CD4-positive, alpha-beta T cell treated with Interleukin-2 at 100 ng/mL for 4 hours (primary cell): ENCODE measurements at places on chromosomes 1 and 21.

DNA sequence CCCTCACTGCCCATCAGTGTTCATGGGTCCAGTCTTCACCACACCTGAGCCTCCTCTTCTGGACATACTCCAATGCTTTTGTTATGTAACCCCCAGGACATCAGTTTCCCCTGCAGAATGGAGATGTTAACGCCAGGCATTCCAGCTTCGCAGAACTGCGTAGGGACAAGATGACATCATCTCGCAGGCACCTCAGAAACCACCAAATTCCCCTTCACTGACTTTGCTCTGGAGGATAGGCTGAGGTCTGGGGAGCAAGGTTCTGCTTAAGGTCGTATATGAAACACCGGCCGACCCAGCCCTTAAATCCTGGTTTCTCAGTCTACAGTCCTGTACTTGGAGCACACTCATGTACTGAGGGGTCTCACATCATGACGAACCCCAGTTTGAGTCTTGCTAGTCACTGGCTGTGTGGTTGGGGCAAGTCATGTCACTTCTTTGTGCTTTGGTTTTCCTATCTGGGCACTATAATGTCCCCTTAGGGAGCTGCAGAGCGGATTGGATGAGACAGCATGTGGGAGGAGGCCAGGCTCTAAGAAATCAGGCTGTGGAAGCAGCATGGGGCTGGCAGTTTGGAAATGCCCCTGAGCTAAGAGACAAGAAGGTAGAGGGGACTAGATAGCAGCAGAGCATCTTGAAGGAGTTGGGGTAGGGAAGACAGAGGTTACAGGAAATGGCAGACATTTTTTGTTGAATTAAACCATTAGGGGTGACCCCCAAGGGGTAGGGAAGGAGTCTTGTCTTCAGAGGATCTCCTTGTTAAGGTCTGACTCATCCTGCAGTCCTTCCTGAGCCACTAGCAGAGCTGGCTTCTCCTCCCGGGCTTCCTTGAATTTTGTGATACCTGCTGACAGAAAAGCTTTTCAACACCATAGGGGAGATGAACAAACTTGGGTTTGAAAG lies 138.3 kb downstream of the FOXD2 start:
- DNase-seq = no peak

DNA sequence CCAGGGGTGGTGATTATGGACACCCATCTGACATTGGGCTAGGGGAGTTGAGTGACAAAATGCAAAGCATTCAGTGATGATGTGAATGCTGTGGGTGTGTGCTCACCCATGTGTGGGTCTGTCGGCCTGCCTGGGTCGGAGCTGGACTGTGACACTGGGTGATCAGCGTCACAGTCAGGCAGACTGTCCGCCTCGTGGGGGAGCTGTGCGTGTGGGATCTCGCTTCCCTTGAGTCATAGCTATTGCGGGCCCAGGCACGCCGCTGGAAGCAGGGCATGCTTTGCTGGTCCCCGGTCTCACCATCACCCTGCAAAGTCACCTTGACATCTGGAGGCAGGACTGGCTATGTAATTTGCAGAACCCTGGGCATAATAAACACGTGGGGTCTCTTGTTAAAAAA lies 156.9 kb upstream of the IGSF21 start:
- DNase-seq = no peak

GRCh38 chr1:203120325-203121153 lies 7.0 kb upstream of the ADORA1 start:
- DNase-seq = no peak

DNA sequence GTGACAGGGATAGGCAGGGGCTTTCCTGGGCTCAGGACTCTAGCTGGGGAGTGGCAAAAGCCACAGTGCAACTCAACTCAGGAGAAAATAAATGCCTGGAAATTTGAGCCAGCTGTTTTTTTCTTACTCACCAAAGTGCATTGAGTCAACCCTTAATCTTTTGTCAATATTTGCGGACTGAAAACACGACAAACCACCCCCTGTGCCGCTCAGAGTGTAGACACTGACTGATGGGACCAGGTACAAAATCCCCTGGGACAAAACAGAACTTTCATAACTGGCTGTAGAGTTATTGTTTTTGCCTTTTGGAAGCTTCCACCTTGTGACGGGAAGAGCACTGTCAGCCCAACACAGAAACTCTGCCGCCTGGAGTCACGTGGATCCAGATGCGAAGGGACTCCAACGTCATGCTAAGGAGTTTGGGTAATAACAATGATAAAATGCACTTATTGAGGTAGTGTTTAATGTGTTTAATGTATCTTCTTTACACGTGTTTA lies 164.6 kb downstream of the PLPP3 start:
- DNase-seq = no peak

DNA sequence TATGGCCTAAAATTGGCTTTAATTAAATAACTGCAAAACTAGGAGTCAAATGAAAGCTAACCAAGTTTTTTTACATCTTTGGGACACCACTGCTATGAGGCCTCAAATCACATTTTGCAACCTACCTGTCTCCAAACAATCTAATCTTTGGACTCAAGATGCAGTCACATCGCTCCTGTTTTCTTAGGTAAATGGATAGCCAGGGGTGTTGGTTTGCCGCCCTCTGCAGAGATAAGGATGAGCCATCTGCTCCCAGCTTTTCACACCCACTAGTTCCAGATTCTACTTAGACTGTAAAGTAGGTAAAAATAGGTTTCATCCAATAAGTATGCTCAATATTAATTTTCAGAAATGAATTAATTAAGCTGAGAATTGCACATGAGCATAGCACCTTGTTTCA lies 456.5 kb downstream of the KIF26B start:
- no peak for DNase-seq

GRCh38 chr1:237327061-237327460 lies 285.1 kb downstream of the RYR2 start:
- DNase-seq = no peak

GRCh38 chr1:233631810-233632405 lies 18.0 kb downstream of the KCNK1 start:
- DNase-seq = no peak

- DNase-seq = no peak
Observed at GRCh38 chr1:229266832-229267500, 3.9 kb upstream of the RAB4A start.

GRCh38 chr21:31888936-31889371 lies 16.1 kb downstream of the HUNK start:
- no peak for DNase-seq

DNA sequence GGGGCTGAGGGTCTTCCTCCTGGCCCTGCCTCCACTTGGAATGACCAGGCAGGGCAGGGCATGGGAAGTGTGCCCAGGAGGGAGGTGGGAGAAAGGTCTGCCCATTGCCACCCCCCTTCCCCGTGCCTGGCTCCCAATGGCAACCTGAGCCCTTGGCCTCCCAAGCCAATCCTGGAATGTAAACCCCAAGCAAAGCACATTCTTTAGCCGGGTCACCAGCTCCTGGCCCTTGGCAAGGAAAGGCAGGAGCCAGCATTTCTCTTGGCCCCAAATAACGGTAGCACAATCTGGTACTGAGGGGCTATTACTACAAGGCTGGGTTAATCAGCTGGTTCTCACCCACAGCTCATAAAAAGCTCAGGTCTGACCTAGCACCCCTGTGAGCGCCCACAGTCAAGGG lies 6.9 kb upstream of the NUAK2 start:
- DNase-seq = no peak

GRCh38 chr1:46613661-46614603 lies 2.7 kb downstream of the MOB3C start:
- peak; percentile 14 for DNase-seq

GRCh38 chr1:57908147-57908890 lies 484.5 kb upstream of the DAB1 start:
- DNase-seq = no peak

- DNase-seq = no peak
Observed at GRCh38 chr1:241842565-241842964, 5.4 kb upstream of the EXO1 start.

GRCh38 chr1:241560146-241560848 lies 28.1 kb downstream of the KMO start:
- DNase-seq = no peak

GRCh38 chr1:186781730-186782129 lies 47.0 kb upstream of the PLA2G4A start:
- DNase-seq = no peak

DNA sequence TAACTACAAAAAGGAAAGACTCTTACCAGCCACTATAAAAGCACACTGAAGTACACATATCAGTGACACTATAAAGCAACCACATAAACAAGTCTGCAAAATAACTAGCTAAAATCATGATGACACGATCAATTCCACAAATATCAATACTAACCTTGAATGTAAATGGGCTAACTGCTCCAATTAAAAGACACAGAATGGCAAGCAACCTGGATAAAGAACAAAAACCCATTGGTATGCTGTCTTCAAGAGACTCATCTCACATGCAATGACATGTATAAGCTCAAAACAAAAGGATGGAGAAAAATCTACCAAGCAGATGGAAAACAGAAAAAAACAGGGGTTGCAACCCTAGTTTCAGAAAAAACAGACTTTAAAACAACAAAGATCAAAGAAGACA lies 59.7 kb upstream of the LYPLAL1 start:
- DNase-seq = no peak
